NCI-H69 (cell line): ENCODE measurements at places on chromosomes 4 and X.

DNA sequence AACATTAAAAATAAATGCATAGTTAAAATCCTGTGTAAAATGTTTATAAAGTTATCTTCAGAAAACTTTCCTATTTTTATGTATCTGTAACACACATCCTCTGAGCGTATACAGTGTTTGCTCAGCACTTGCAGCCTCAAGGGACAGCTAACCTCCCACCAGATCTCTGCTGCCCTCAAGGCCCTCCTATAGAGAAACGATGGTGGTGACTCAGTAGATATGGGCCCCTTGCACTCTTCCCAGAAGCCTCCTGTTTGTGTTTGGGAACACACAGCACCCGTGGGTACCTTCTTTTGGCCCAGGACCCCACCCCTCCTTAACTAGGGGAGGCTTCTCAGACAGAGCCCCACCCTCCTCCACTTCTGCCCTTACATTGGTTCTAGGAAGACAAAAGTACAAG is 26.7 kb downstream of the PJA1 start:
- no peak for DNase-seq

DNA sequence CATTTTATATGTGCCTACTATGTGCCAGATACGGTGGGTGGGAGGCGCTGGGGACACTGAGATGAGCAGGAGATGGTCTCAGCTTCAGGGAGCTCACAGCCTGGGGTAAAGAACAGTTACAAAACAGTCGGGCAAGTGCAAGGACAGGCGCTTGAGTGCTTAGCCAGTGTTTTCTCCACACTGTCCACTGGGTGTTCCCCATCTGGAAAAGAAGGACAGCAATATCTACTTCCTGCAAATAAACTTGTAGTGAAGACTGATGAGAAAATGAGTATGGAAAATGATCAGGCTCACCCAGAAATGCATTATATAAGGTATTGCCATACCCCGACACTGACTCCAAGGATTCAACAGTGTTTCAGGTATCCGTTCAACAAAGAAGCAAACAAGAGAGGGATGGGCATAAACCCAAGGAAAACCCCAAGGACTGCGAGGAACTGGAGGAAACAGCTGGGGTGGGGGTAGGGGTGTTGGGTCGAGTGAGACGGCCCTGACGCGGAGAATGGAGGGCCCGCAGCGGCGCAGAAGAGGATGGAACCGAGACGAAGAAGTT is 835 bp downstream of the TMEM185A start:
- DNase-seq: peak; percentile 16

DNA sequence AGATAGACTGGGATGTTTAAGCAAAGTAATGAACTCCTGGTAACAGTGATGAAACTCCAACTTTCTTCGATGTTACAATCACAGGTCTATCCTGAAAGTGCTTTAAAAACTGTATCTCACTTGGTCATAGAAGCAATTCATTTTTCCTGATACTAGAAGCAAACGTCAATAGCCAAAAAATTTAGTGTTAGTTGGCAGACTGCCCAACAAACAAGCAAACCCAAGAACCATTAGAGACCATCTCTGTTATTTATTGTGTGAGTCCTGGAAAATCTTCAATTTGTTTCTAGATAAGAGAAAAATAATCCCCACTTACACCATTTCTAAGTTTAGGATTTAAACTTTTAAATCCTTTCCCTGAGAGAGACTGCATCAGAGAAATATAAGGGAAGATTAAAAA is 553.9 kb downstream of the INPP4B start:
- DNase-seq: no peak

DNA sequence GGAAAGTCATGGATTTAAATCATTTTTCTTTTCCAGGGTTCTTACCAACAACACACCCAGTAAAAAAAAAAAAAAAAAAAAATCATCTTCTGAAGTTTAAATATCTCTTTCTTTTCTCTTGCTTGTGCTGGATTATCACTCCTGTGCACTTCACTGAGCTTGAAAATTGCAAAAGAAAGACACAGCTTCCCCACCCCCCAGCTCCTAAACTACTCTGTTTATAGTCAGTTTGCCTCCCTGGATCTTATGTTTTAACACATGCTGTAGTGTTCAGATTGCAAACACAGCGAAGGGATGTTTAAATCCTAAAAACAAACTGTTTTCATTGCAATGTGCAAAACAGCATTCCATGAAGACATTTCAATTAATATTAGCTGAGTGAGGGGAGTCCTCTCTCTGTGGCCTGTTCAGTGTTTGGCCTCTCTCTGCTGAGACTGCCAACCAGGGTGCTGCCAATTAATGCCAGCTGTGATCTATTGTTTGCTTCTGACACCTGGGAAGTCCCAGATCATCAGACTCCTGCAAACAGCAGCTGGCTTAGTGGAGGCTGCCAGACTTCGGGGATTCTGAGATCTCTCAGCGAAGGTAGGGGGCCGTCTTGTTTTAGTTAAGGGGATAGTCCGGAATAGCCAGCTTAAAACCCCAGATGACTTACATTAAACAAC is 171.1 kb upstream of the PITX2 start:
- DNase-seq: peak; percentile 78

DNA sequence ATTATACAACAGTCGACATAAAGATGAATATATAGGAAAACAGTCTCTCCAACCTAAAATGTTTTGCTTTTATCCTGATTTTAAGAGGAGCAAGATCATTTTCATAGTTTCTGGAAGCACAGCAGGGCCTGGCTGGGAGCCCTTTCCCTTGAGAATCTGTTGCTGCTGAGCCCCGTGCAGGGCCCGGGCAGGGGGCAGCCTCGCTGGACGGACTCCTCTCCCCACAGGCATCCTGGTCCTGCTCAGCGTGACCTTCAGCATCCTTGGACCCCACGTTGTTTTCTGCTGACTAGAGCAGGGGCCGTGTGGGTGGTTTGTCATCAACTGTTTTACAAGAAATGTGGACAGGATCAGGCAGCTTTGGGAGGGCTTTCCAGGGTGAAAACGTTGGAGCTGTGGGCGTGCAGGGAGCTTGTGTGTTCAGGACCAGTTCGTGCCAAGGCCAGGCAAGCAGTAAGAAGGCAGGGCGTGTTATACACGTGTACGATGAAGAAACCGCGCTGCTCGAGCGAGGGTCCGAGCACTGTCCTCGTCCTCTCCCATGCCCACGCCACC is 25.0 kb downstream of the CPZ start:
- no peak for DNase-seq

GRCh38 chrX:107706309-107706708 is 69.3 kb downstream of the TSC22D3 start:
- DNase-seq: peak; percentile 13

DNA sequence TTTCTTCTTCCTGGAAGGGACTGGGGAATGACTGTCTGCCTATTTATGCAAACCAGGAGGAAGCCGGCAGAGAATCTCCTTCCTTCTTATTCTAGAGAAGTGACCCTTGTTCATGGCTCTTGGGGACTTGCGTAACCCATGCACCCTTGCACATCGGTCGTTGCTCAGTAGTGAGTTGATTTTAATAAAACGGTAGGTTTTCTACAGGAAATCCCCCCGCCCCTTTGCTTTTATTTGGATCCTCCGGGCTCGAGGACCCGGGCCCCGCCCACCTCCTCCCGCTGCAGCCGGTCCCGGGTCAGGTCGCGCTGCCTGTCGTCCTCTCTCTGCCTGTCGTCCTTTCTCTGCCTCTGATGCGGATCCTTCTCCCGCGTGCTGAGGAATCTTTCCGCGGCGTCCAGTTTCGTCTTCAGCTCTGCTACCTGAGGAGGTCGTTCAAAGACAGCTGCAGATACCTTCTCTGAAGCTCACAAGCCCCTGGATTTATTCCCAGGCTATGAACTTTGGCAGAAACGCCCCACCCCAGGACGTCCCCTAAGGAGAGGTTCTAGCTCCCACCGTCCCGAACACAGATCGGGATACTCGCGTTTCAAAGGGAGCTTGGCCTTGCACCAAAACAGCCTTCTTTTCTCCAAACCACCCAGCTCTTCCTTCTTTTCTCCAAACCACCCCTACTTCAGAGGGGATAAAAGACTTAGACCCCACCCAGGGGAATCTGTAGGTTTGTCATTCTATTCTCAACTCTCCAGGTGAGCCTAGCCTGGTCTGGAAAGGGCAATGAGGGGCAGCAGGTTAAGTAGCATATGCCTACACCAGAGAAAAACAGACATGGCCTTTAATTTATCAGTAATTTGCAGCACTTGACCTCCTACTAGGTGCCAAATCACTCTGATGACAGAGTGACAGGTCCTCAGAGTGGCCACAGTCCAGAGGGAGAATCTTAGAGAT is 7.0 kb downstream of the TNIP3 start:
- DNase-seq: no peak

DNA sequence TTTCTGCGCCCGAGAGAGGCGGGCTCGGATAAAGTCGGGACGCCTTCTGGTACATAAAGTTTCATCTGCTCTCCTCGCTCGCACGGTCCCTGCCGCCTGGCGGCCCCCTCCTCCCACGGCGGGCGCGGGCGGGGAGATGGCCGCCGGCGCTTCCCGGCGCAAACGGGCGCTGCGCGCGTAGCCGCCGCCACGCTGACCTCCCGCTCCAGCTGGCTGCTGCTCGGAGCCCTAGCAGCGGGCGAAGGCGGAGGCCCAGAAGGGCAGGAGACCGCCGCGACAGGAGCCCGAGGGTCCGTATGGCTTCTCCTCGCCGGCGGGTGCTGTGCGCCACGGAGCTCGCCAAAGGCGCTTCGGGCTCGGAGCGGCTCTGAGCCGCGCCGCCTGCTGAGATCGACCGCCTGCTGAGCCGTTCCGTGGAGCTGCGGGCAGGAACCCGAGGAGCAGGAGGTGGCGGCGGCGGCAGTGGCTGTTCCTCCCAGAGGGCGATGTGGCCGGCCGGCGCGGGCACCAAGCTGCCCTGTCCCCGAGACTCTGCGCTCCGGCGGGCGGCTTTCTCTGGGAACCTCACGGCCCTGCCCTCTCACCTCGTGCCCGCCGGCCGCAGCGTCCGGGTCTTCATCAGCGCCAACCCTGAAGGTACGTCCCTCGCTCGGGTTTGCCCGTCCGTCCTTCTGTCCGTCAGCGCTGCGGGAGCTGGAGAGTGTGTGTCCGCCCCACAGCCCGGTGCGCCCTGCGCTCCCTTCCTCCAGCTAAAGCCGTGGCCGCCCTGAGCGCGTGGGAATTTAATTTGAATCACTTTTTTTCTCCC is at the start of gene NWD2:
TSS of gene NWD2 (plus strand) at position 161 of the 808 bp plus-strand sequence. CDS start at position 486, 325 bp downstream.
- peak; percentile 61 for DNase-seq

- no peak for DNase-seq
These were observed 21.1 kb downstream of the PIGG start for GRCh38 chr4:519885-520682.

GRCh38 chr4:65083076-65083475 is 587.2 kb downstream of the EPHA5 start:
- DNase-seq: no peak

DNA sequence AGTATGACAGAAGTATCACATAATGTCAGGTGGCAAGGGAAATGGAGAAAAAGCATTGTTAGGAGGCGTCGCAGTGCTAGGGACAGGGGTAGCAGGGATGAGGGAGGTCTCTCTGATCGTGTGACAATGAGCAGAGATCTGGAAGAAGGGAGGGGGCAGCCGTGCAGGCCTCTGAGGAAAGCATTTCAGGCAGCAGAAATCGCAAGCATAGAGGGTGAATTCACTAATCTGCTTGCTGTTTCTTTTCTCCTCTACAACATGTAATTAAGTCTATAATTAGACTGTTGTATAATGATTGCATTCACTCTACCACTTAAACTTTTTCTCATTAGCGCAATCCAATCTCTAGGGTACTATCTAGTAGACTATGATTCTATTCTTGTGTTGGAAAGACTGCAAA is 9.1 kb downstream of the CYP4V2 start:
- peak; percentile 4 for DNase-seq

GRCh38 chr4:153207027-153207426 is 2.8 kb downstream of the TRIM2 start:
- DNase-seq: no peak

- no peak for DNase-seq
These were observed 635.6 kb downstream of the STPG2 start for GRCh38 chr4:97507587-97508245.

DNA sequence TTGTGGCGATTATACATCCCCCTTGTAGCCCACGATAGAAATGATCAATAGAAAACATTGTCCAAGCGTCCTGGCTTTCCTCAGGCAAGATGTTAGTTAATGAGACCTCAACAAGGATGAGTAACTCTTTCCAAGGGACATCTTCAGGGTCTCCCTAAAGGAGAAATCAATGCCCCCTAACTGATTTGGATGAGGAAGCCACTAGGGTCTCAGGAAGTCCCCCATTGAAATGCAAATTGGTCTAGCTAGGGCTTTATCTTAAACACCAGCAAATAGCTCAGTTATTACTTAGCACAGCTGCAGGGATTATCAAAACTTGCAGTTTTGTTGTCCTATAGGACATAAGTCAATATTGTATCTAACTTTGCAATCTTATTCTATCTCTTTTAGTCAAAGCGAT is 721.5 kb downstream of the IL1RAPL1 start:
- no peak for DNase-seq

DNA sequence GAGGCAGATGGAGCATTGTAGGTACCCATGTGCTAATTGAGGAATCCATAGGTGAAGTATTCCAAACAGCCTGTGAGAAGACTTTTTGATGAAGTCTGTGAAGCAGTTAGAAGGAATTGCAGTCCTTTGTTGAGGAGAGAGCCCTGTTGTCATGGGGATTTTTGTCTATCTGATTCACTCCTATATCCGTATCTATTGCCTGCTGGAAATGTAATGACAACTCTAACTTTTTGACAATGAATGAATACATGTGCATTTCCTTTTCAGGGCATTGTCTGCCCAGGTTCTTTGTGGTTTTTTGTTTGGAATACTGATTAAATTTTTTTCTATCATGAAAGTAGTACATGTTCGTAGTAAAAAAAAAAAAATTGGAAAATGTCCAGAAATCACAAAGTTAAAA is 31.1 kb downstream of the STK32B start:
- DNase-seq: no peak

- no peak for DNase-seq
These were observed 3.3 kb upstream of the RPS6KA3 start for GRCh38 chrX:20269848-20270561.

GRCh38 chr4:30753316-30753715 is 33.1 kb downstream of the PCDH7 start:
- no peak for DNase-seq

- peak; percentile 23 for DNase-seq
These were observed 773 bp downstream of the PRMT9 start for GRCh38 chr4:147683188-147683591.

DNA sequence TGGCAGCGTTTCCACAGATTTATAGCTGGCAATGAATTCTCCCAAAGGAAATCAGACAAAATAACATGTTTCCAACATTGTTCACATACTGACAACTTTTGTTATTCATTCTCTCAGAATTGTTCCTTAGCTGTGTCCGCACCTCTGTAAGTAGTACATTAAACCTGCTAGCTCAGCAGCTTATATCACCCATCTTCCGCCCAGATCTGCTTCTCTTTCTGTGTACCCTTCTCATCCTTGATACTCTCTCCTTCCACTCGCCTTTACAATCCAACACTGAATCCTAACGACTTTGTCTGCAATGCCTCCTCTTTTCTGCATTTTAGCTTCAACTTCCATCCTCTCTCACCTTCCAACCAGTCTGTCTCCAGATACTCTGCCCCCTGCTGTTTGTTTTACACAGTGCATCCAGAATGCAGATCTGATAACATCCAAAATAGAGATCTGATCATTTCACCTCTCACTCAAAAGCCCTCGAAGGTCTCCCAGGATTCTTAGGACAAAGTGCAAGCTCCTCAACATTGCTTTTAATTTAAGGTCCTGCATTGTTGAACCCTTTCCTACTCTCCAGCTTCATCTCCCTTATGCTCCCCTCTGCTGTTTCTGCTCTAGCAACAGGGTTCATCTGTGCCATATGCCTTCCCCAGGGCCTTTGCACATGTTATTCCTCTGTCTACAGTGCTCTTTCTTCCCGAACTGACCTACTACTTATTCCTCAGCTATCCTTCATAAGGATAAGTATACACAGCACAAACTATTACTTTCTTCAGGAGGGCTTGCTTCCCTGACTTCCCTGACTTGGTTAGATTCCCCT is 67.3 kb upstream of the VBP1 start:
- peak; percentile 61 for DNase-seq

GRCh38 chrX:11111947-11112346 is 815 bp downstream of the HCCS start:
- no peak for DNase-seq
